ENCODE measurements at places on chromosomes 1 and 21. TPM values are rescaled to one million over a fixed set of nuclear protein-coding genes. Genes with fewer than 3 reads are reported as not detected.

DNA sequence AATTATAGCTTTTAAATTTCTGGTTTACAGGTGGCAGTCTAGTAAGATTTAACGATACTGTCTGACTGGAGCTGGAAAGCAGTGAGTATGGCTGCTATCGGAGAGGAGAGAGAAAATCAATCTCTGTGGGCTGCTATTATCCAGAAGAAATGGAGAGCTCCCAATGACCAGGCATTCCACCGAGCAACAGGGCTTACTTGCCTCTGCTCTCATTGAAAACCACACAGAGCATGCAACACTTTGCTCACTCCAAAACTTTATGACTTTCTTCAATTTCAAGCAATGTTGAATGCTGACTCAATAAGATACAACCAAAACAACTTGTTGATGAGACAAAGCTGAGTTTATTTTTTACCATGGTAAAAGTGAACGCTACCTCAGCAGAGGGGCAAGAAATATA lies 337.0 kb upstream of the NCAM2 start:
- no peak overlapping the region for H3K4me3 ChIP-seq
- no peak overlapping the region for H3K27ac ChIP-seq
- H3K4me1 ChIP-seq: no peaks in the 10 kb centered on the region
- H3K36me3 ChIP-seq: no peaks in the 10 kb centered on the region
- DNase-seq: no peak

DNA sequence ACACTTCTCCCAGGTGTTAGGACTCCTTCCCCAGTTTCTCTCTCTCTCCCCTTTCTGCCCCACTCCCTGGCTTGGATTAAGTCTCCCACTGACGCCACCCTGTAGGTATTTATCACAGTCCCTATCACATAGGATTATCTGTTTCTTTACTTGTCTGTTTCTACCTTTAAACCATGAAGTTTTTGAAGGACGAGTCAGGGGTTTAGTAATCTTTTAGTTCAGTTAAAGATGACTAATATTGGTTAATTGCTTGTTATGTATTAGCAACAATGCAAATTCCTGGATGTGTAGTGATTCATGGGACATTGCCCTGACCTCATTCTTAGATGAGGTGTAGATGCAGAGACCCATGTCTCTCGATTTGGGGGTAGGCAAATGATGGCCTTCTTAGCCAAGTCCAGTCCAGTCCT lies 6.4 kb downstream of the LAMC1 start:
- no peaks in the 10 kb centered on the region for H3K4me1 ChIP-seq
- no peaks in the 10 kb centered on the region for H3K36me3 ChIP-seq
- DNase-seq: no peak
- H3K4me3 ChIP-seq: peak overlapping the region; percentile 2

- DNase-seq: no peak
- H3K4me1 ChIP-seq: no peaks in the 10 kb centered on the region
- no peak overlapping the region for H3K4me3 ChIP-seq
- H3K36me3 ChIP-seq: no peaks in the 10 kb centered on the region
- H3K27ac ChIP-seq: no peak overlapping the region
- H3K27me3 ChIP-seq: no peaks in the 10 kb centered on the region
Observed at GRCh38 chr1:226486161-226486560, 62.4 kb upstream of the STUM start.

PLA2G2C gene
- not detected for total RNA-seq

AMY1B gene
- total RNA-seq: not detected

OR2L5 gene
- total RNA-seq: not detected

CFHR5 gene
- total RNA-seq: not detected

DMBX1 gene
- total RNA-seq: not detected

MSH4 gene
- 0.54 TPM for total RNA-seq

FAM131C gene
- total RNA-seq: 3.5 TPM

VCAM1 gene
- 1.0 TPM for total RNA-seq
